ENCODE measurements at places on chromosomes 2 and 18.

GRCh38 chr2:54535599-54536195 lies 79.6 kb downstream of the SPTBN1 start:
- DNase-seq: no peak

DNA sequence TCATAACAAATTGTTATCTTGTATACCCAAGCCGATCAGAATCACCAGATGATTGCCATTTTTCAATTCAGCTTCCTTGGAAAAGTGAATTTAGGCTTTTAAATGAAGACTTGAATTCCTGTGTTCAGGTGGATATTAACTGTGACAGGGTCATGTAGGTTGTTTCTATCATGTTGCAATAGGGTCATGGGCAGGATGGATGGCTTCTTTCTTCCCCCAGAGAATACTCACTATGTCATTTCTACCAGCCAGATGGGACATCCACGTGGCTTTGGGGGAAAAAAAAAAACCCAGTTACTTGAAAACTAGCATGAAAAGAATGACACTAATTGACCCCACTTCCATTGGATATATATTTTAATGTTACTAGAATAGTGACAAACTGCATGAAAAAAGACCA lies 14.6 kb upstream of the DSG2 start:
- no peak for DNase-seq

DNA sequence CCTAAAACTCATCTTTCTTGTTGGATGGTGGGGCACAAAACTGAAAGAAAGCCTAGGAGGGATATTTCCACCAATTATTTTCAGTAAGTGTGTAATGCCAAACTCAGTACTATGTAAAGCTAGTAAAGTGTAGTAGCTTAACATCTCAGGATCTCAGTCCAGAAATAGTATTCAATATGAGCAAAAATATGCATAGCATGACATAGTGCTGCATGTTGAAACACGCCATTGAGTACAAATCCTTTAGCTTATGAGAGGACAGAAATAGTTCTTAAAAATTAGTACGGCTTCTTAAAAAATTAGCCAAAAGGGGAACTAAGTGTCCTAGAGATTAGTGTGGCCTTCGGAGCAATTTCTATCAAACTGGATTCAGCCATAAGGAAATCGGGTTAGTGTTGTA lies 21.7 kb upstream of the ATL2 start:
- DNase-seq: no peak

DNA sequence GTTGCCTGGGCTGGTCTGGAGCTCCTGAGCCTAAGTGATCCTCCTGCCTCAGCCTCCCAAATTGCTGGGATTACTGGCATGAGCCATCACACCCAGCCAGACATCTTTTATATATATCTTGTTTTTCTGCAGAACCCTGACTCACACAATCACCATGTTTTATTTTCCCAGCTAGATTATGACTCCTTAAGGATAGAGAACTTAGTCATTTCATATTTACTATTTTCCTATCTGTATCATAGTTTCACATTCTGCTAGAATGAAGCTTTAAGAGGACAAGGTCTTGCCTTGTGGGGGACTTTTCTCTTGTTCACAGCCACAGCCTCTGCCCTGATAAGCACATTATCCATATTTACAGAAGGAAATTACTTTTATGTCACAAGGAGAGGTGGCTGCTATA lies 73.9 kb downstream of the LBH start:
- no peak for DNase-seq

GRCh38 chr18:6650747-6651146 lies 78.8 kb upstream of the ARHGAP28 start:
- no peak for DNase-seq

- no peak for DNase-seq
Observed at GRCh38 chr2:189851174-189851826, 67.0 kb downstream of the PMS1 start.

- no peak for DNase-seq
Observed at GRCh38 chr2:159160412-159160811, 126.1 kb downstream of the WDSUB1 start.

- no peak for DNase-seq
Observed at GRCh38 chr2:88220718-88221117, 50.6 kb downstream of the THNSL2 start.

DNA sequence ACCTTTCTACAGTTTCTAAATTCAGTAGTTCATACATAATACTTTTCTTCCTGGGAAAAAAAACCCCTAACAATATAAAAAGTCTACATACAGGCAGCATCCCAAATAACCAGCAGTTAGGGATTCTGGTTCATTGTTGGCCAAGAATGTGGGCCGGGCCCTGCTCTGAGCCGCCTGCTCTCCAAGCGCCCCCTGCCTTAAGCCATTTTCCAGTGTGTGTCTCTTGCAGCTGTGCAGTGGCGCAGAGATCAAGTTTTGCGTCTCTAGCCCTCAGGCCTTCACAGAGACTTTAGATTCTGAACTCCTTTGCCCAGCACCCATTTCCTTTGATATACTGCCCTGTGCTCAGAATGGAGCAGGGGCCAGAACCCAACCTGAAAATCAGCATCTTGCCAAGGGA lies 32.9 kb downstream of the RMC1 start:
- DNase-seq: no peak

DNA sequence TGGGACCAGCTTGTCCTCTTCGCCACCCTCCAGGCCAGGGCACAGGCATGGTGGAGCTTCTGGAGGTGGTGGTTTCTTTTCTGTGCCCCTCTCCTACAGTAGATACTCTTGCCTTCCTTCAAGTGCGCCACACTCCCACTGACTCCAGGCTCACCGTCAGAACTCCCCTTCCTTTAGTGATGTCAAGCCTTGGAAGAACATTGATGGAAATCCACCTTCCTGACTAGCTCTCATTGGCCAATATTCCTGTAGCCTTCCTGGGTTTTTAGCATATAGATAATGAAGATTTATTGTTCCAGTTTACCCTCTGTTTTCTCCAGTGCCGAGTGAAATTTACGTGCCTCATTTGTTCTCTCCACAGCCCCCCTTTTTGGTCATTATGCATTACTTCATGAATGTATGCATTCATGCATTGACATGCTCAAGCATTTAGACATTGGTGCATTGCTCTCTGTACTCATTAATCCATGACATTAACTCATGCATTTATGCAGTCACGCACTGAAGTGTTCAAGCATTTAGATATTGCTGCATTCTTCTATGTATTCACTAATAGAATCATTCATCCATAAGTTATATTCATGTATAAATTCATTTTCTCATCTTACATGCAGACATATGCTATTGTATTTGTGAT lies 37.3 kb downstream of the PLB1 start:
- DNase-seq: no peak

- no peak for DNase-seq
Observed at GRCh38 chr2:149329489-149330126, 779 bp upstream of the LYPD6 start.

- no peak for DNase-seq
Observed at GRCh38 chr2:81648370-81648769, 1343.8 kb upstream of the LRRTM1 start.

GRCh38 chr2:219178377-219179175 lies 501 bp downstream of the RETREG2 start:
- peak; percentile 27 for DNase-seq

- no peak for DNase-seq
Observed at GRCh38 chr18:33745871-33746545, 168.0 kb downstream of the ASXL3 start.
